ENCODE measurements at places on chromosomes 1 and 21.

GRCh38 chr1:8343464-8344001 is 25.6 kb downstream of the SLC45A1 start:
- DNase-seq = no peak

GRCh38 chr1:71101839-71102376 is 21.1 kb upstream of the ZRANB2 start:
- DNase-seq = no peak

GRCh38 chr1:54220004-54220811 is 20.2 kb downstream of the MRPL37 start:
- DNase-seq = no peak

DNA sequence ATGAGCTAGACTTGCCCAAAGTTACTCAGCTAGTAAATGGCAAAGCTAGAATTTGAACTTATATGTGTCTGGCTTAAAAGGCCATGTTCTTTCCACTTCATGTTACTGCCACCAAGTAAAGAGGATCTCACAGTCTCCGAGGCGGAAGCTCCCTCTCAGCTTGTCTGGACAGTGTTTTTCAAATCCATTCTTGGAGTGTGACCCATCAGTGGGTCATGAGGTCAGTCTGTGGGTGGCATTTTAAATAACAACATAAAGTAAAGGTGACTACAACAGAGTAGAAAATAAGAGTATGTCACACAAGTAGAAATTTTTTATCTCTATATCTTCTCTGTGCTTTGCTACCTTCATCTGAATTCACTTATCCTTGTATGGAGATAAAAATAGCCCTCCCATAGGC is 3.2 kb upstream of the HMGB4 start:
- no peak for DNase-seq

GRCh38 chr1:86233403-86233802 is 76.8 kb upstream of the COL24A1 start:
- no peak for DNase-seq

- DNase-seq = no peak
Observed at GRCh38 chr1:55124470-55124869, 85.1 kb downstream of the PCSK9 start.

GRCh38 chr1:37078866-37079265 is 44.6 kb upstream of the GRIK3 start:
- no peak for DNase-seq

- DNase-seq = no peak
Observed at GRCh38 chr1:245871191-245871590, 635.9 kb downstream of the SMYD3 start.

- DNase-seq = peak; percentile 48
Observed at GRCh38 chr21:40613546-40614030, 233.4 kb downstream of the DSCAM start.

GRCh38 chr1:205129447-205130029 is 7.8 kb upstream of the RBBP5 start:
- DNase-seq = no peak

DNA sequence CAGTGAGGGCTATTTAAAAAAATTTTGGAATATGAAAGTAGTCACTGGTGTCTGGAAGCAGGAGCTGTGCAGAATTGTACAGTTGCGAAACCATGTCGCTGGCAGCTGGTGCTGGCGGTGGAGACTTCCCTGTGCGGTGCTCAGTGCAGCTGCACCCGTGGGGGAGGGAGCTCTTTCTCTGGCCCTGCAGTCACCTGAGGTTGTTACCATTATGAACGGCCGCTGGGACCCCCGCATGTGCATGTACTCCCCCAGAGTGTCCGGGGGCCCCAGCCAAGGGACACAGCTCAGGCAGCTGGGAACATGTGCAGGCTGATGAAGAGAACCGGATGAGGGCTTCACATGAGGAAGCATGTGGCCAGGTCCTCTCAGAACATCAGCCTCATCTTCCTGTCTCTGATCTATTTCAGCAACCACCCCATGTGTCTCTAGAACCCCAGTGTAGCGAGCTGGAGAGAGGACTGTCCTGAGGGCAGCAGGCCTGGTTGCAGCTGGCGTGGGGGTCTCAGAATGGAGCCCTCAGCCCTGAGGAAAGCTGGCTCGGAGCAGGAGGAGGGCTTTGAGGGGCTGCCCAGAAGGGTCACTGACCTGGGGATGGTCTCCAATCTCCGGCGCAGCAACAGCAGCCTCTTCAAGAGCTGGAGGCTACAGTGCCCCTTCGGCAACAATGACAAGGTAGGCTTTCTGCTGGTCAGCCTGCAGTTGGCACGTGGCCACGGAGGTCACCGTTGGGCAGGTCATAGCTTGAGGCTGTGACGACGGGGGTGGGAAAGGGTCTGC is at the start of gene TRPM2:
TSS of gene TRPM2 (plus strand) at position 431 of the 780 bp plus-strand sequence. CDS start at position 511, 80 bp downstream.
- DNase-seq = no peak

DNA sequence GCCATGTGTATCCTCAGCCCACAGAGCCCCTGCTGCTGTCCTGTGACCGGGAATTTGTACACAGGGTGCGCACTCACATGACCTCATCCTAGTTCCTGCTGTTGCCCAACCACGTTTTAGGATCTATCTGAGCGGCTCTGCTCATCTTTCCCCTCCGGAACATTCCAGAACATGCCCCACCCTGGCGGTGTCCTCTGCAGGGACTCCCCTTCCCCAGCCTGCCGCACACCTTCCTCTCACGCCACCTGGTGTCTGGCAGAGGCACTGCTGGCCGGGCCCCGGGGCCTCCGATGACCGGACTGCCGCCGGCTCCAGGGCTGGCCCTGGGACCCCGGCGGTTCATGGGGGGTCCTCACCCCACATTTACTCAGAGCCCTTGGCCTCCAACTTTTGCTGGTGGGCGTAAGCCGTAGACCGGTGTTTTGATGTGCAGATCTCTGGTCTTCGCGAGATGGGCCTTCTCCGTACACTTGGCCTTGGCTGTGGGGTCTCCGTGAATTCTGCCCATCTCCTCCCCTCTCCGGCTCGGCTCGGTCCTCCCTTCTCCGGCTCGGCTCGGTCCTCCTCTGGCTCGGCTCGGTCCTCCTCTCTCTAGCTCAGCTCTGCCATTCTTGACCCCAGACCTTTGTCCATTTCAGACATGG is 29.5 kb downstream of the ARHGEF16 start:
- peak; percentile 8 for DNase-seq

DNA sequence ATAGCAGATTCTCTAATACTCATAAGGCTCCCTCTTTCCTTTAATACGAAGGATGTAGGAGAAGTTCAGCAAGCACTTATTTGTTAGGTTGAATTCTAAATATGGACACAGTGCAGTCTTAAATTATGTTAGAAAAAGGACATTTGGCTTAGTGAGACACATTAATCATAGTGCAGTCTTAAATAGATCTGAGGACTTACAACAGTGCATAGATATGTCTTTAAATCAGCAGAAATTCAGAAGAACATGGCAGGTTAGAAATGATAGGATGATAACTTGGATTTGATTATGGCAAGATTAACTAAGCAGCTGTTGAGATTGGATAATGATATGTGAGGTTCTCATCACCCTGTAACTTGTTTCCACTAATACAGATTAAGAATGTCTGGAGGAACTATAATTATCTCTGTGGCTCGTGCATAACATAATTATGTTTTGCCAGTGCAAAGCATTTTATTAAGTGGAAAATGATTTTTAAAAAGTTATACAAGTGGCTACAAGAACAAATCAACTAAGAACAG is 485.9 kb downstream of the USP25 start:
- DNase-seq = no peak

DNA sequence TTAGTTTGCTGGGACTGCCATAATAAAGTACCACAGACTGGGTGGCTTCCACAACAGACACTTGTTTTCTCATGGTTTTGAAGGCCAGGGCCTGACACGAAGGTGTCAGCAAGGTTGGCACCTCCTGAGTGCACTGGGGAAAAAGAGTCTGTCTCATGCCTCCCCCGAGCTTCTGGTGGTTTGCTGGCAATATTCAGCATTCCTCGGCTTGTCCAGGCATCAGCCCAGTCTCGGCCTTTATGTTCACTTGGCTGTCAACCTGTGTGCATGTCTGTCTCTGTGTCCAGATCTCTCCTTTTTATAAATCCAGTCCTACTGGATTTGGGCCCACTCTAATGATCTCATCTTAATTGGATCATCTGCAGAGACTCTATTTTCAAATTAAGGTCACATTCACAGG is 72.6 kb downstream of the DOP1B start:
- DNase-seq = no peak

- DNase-seq = no peak
Observed at GRCh38 chr21:32333953-32334673, 35.5 kb downstream of the MRAP start.
